ENCODE measurements at places on chromosomes 3 and 15.

DNA sequence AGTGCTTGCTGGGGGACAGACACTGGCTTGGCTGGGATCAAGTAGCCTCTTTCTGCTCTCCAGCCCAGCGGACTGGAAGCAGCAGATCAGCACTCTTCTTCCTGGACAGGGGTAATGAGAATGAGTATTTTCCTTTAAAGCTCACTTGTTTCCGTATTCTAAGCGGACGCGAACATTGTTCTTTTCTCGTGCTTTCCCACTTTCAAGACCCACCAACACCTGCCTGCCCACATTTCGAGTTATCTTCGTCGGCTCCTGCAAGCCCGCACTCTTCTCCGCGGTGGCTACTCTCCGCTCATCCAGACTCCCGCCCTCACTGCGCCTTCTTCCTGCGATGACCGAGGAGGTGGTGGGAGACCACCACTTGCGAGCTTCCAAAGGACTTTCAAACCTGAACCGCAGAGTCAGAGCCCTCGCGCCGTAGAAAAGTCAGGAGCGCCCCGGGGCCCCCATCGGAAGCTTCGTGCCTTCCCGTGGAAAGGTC, 1.6 kb upstream of the PPM1L start:
- peak; percentile 54 for DNase-seq

GRCh38 chr15:63495780-63496488, 8.5 kb upstream of the USP3 start:
- no peak for DNase-seq

DNA sequence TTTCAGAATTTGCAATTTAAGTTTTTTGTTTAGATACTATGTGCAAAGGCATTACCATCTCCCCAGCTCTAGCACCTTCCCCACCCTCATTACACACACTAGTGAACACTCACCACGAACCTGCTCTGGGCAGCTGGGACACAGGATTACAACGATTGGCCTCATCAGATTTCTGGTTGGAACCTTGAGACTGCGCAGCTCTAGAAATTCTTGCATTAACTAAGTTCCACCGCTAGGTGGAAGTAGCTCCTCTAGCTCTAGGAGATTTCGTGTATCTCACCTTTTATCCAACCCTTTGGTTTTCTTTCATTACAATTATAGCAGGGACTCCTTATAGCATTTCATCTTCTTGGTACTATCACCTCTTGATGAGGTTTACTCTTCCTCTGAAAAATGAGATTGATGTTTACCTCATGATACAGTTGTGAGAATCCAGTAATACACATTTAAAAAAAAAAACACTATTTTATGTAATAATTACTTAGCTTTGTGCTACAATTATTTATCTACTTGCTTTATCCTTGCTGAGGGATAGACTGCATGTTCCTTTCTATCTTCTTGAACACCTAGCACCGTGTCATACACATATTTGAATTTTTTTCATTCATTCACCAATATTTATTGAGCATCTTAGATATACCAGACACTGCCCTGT, 28.7 kb upstream of the PLOD2 start:
- peak; percentile 68 for DNase-seq

- no peak for DNase-seq
Observed at GRCh38 chr3:27076815-27077630, 292.2 kb downstream of the NEK10 start.

DNA sequence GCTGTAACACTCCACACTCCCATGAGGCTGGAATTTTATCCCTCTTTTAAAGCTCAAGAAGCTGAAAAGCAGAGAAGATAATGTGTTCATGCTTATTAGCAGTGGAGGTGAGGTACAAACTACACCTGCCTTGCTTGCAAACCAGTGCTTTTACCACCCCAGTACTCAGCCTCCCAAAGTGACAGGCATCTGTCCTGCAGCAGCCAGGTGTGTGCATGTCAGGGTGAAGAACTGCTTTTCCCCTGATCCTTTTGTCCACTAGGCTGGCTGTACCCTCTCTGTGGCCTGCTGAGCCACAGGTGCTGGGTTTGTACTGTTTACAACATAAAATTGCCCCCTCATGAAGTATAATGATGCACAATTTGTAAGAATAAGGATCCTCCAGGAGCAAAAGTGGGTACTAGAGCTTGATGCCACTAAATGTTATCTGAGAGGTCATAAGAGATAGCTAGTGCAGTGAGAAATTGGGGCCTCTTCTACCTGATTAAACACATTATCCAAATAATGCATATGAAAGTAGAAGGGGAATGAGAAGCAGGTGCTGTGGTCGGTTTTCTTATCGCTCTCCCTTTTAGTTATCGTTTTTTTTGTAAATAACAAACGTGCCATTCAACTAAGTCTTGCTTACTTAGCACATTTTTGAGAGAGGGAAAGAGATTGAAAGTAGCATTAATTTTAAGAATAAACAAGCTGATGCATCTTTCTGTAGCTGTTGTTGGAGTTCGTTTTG, 39.2 kb upstream of the GADL1 start:
- DNase-seq = no peak

DNA sequence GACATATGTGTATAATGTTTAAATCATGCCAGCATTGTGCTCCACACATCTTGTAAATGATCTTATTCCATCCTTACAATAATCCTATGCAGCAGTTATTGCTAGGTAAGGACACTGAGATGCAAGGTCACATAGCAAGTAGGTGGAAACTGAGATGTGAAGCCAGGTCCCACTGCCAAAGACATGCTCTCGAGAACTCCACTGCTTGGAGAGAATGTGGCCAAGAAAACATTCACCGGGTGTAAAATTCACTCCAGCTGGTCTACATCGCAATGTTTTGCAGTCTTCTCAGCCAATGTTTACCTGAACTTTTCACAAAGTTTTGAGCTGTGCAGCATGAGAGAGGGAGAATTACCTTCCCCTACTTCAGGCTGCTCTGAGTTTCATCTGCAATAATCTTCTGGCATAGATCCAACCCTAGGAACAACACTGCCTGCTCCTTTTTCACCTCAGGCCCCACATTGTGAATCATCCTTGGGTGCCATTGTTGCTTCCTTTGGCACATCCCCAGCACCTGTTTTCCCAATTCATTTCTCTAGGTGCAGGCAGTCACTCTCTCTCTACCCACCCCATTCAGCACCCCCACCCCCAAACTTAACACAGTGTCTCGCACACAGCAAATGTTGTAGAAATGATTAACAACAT, 53.5 kb upstream of the PRTG start:
- DNase-seq = no peak
